ENCODE measurements at places on chromosomes 6 and 20.

GRCh38 chr6:155771822-155772221 is 316.2 kb upstream of the NOX3 start:
- DNase-seq: no peak

DNA sequence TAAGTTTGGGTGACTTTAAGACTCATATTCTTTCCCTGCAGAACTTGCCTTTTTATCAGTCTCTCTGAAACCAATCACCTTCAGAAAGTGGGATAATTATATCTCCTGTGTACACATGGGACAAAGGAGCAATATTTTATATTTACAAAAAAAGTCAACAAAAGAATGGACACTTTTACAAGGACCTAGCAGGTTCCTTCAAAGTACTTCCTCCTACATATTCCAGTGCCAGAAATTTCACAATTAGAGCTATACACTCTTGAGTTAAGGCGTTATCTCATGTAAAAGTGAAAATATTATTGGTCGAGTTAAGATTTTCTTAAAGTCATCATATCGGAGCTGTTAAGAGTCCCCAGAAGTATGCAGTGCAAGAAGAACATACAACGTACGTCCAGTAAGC is 98.9 kb upstream of the MAFB start:
- no peak for DNase-seq

- DNase-seq: no peak
These were observed 373.4 kb upstream of the SYNCRIP start for GRCh38 chr6:86016077-86016476.

DNA sequence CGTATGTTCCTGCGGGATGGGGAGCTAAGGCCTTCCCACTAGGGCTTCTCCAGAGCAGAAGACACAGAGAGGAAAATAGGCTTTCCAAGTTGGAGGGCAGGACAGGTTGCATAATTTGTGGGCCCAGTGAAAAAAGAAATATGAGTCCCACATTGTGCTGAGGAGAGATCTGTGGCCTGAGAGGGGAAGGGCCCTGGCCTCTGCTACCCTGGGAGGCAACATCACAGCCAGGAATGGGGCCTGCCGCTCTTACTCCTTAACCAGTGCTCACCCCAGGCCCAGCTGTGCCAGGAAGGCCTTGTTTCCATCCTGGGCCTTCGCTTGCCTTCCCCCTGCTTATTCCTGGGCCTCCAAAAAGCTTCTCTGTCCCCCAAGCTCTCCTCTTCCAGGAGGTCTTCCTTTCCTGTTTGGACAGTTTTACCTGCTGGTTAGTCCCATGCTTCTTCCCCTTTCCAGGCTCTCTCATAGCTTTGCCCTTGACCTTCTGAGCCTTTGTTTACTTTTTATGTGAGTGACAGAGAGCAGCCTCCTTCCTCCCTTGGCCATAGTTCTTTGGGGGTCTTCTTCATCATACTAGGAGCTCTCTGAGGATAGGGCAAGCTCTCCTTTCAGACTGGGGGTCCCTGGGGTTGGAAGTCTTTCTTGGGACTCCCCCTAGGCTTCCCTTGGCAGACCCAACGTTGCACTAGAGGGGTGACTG is 26.2 kb upstream of the VEGFA start:
- no peak for DNase-seq

DNA sequence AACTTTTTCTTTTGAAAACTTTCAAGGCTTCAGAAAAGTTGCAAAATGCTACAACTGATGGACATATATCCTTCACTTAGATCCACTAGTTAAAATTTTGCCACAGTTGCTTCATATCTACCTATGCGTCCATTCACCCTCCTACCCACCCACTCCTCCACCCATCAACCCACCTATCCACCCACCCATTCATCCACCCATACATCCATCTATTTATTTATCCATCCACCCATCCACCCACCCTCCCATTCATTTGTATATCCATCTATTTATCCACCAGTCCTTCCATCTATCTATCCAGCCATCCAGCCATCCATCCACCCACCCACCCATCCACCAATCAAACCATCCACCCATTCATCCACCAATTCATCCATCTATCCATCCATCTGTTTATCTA is 13.6 kb downstream of the BPIFB4 start:
- no peak for DNase-seq

DNA sequence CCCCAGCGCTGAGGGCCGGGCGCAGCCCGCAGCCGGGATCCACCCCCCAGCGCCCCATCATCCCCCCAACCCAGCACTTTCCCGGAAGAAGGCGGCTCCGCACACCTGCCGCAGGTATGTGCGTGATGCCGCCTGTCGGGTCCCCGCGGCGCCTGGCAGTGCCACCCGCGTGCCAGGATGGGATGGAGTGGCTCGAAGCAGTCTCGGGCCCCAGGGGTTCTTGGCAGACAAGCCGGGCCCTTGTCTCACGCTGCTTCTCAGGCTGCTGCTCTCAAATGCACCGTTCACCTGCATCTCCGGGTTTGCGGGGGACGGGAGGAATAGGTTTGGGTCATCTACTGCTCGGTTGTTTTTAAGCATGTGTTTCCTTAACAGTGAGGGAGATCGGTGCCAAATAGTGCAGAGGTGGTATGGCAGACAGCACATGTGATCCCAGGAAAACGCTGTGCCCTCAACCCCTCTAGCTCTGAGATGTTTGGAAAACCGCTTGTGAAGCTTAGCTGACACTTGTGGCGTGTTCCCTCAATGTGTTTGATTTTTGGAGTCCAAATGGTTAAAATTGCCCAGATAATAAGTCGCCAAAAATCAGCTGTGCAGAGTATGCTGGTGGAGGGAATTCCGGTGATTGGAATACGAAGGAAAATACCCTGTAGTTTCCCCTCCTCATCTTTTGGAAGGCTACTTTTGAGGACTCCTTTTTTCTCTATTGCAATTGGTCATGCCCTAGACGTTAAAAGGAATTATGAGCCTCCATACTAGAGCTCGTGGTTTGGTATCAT is 926 bp downstream of the MYLIP start:
- DNase-seq: no peak

GRCh38 chr6:112149236-112149635 is 61.8 kb downstream of the FAM229B start:
- DNase-seq: no peak

DNA sequence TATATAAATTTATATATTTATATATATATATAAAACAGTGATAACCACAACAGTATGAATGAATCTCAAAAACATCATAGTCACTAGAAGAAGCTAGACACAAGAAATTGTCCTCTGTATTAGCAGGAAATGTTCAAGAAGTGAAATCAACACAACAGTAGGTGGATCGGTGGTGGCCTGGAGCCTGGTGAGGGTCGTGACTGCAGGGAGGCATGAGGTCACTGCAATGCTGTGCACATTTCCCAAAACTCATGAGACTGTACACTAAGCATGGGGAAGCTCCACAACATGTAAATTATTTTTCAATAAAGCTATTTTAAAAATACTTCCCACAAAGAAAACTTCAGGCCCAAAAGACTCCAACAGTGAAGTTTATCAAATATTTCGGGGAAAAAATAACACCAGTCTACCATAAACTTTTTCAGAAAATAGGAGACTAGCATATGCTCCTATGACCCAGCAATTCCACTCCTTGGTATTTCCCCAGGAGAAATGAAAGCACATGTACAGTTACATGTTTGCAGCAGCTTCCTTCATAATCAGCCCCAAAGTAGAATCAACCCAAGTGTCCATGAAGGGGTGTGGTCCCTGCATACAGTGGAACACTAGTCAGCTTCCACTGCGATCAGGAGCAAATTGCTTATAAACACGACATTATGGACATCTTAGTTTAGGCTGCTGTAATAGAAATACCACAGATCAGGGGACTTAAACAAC is 144.2 kb downstream of the TBXT start:
- no peak for DNase-seq

- DNase-seq: no peak
These were observed 78.3 kb downstream of the FUT9 start for GRCh38 chr6:96094077-96094476.

- no peak for DNase-seq
These were observed 4.6 kb downstream of the SLC17A2 start for GRCh38 chr6:25925876-25926275.

DNA sequence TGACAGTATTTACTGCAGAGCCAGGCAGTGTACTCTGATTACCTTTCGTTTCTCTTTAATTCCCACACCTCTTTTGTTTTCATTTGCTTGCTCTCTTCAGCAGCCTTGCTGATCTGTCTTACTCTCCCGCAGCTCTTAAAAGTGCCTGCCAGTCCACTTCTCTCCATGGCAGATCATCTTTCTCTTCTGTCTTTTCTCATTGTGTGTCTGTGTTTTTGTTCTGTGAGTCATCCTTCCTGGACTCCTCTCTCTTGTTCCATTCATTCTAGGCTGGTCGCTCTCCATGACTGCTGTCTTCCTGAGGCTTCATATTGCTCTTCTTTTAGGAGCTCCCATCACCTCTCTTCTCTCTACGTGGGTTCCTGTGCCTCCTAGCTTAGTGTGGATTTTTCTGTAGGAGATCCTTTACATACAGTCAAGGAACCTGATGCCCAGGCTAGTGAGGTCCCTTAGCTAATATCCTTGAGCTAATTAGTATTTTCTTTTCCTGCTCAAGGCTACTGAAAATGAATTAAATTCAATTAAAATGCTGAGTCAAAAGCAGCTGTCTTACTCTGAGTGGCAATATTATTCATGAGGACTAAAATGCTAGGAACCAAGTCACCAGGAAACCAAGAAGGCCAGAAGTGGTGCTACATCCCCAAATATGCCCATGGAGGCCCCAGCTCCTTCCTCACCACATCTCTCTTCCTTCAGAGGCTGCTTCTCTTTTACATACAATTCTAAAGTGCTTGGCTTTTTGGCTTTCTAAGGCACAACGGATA is 86.1 kb downstream of the SLX4IP start:
- peak; percentile 40 for DNase-seq
